ENCODE measurements at places on chromosomes 1 and 21. TPM values are rescaled to one million over a fixed set of nuclear protein-coding genes. Genes with fewer than 3 reads are reported as not detected.

Gene ERVH48-1
- not detected for total RNA-seq

Gene DIO1
- total RNA-seq = not detected

DNA sequence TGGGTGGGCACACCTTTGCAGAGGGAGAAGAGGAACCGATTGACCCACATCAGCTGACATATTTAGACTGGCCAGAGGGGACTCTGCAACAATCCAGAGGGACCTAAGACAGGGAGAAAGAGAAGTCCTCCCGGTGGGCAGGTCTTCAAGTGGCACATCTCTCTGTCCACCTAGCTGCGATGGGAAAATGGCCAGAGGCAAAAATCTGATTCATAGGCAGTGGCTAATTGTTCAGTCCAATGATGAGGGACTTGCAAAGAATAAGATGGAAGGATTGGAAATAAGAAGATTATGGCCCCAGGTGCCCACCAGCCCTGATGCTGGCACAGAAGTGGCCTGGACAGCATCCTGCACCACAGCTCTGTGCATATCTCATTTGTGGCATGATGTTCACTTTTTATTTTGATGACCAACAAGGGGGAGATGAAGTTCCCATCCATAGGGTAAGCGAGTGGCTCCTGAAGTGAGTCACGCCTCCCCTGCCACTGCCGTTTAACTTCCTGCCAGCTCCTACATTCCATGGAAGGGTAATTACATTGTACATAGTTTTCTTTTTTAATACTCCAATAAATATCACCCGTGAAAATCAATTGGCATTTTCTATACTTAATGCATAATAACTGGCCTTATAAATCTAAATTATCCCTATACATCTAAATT lies 659.6 kb downstream of the MATN1 start:
- DNase-seq = no peak

DNA sequence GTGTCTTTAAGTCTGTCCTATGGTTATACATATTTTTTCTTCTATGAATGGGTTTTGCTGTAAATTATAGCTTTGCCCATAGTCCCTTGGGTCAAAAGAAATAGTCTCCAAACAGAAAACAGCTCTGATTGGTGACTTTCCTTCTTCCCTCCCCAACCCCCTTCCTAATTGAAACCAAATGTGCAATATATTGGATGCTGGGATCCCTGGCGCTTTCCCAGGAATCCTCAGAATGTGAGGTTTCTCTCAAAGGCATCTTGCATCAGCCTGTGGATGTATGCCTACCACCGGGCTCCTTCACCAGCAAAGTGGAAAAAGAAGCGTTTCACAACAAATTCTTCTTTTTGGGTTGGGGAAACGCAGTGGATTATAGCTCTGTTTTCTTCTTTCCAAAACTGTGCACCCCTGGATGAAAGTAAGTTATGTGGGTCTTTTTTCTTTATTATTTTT lies at the start of gene DDR2:
DDR2 (plus strand) TSS at position 248 of the 450 bp plus-strand sequence. CDS start 86,600 bp downstream, outside the sequence.
- peak; percentile 43 for DNase-seq

- DNase-seq = no peak
These were observed 731.2 kb downstream of the USP25 start for GRCh38 chr21:16460936-16461335.

GRCh38 chr1:213821175-213821942 lies 166.4 kb upstream of the PROX1 start:
- no peak for DNase-seq

Gene CYP2J2
- not detected for total RNA-seq

DNA sequence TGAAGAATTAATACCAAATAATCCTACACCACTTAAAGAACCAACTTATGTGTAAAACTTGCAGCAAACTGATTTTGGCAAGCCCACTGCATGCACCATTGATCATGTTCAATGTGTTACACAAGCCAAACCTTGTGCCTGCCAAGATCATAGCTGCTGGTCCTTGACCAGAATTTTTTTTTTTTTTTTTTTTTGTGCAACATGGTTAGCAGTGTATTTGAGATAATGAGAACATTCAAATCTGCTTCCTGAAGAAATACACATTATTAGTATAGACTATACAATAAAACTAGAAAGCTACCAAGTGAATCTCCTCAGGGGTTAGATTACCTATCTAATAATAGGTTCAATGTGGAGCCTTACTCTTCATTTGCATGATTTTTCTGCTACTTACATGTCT lies 421.0 kb downstream of the MRPL39 start:
- DNase-seq = no peak

Gene C1orf116
- total RNA-seq = 1.3 TPM

Gene DDAH1
- 30.5 TPM for total RNA-seq

DNA sequence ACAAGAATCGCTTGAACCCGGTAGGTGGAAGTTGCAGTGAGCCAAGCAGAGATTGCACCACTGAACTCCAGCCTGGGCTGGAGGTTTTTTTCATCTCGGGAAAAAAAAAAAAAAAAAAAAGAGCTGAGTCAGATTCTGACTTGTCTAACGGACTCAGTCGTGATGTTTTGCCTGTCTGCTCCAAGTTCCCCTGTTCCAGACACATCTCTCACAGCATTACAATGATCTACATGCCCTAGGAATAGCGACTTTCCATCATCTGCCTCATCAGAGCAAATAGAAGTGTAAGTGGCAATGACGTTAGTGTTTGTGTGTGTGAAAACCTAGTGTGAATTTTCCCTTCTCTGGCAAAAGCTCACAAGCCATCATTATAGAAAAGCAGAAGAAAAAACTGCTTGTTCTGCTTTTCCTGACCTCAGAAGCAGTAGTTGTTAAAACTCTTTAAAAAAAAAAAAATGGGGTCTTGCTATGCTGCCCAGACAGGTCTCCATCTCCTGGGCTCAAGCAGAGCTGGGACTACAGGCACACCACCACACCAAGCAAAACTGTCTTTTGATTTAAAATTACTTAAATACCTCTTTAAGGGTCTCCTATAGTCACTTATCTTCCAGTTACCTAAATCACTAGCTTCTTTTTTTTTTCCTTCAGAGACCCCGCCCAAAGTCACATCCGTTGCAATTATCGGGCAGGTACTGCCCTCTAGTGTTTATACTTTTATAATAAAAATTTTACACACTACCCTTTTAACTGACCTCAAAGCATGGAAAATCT lies 37.3 kb downstream of the PLEKHO1 start:
- DNase-seq = no peak

GRCh38 chr1:10515301-10515975 lies 40.7 kb downstream of the PEX14 start:
- no peak for DNase-seq

Gene BACE2
- 129 TPM for total RNA-seq

Gene ATP1A2
- total RNA-seq = 146 TPM

Gene HSD3B1
- not detected for total RNA-seq

GRCh38 chr1:94554580-94554979 lies 13.0 kb upstream of the F3 start:
- DNase-seq = no peak

DNA sequence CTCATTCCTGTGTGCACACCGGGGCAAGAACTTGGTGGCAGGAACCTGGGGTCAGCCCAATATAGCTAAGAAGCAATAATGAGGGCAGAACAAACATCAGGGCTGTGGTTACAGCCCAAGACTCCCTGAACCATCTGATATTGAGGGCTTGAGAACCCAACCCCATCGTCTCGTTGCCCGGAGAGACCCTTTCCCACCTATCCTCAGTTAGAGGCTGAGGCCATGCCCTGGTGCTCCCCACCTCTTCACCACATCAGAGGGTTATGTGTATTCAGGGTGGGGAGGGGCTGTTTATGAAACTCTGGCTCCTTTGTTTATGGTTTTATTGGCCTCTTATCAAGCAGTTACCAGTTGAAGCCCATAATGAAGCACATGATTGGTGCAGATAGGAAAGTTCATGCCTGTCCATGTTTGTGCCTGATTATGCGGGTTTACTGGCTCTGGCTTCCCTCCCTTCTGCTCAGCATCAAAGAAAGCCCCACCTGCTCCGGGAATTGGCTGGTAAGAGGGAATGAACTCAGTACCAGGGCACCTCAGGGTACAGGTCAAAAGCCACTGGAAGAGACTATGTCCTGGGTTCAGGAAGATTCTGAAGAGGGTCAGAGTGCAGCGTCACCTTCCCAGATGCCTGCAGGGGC lies 14.5 kb downstream of the NUAK2 start:
- DNase-seq = no peak

Gene RPRD2
- total RNA-seq = 28.4 TPM

DNA sequence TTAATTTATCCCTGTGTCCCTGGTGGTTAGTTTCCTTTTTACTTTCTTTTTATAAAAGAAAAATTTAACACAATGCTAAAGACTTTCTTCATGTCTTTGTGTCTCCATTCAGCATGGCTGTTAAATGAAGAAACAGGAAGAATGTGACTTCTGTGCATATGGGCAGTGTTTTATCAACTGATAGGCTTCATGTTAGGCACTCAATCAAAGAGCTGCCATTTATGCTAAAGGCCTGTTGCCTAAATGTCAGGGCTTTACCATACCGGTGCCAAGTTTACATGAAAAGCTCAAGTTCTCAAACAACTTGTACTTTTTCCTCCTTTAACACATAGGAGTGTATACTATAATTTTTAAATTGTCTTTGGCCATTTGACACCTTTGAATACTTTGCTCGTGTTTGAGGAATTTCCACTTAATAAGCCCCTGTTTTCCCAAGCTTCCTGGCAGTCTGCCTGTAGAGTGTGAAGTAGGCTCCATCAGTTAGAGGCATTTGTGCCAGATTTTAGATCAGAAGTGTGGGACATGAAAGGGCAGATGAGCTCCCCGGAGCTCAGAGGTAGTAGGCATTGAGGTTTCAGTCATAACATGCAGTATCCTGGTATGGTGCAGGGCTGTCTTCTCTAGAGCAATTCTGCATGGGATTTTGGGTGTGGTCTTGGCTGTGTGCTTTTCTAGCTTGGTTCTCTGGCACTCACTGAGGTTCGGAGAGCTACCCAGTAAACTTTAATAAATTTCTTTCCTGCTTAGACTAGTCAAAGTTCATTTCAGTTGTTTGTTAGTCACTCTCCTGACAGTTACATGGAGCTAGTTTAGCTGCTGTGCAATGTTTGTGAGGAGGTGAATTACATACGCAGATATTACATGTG lies 119.0 kb downstream of the LEPR start:
- no peak for DNase-seq

Gene NUF2
- total RNA-seq = 1.6 TPM

Gene APOBEC4
- not detected for total RNA-seq

DNA sequence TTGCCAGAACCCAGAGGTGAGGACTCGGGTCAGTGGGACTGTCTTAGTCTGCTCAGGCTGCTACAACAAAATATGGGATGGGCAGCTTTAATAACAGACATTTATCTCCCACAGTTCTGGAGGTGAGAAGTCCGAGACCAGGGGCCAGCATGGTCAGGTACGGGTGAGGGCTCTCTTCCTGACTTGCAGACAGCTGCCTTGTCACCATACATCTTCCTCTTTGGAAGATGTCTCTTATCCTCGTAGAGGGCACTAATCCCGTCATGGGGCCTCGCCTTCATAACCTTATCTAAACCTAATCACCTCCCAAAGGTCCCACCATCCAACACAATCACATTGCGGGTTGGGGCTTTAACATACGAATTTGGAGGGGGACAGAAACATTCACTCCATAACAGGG lies 51.9 kb downstream of the GLUL start:
- no peak for DNase-seq

DNA sequence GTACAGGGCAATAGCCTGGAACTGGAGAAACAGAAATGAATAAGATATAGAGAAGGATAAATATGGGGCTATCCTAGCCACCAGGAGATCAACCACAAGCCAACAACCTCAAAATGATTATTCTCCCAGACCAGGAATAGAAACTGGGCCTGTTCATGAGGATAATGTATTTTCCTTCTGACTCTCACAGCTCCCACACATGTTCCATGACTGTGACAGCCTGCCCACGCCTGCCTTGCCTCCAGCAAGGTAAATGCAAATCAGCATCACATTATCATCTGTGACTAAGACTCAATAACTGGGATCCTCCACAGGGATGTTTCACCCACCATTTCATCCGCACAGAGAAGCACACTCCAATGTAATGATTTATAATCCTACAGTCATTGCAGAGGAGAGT lies 3.3 kb downstream of the ENSA start:
- DNase-seq = no peak

GRCh38 chr1:71080230-71080738 lies 551 bp downstream of the ZRANB2 start:
- no peak for DNase-seq

DNA sequence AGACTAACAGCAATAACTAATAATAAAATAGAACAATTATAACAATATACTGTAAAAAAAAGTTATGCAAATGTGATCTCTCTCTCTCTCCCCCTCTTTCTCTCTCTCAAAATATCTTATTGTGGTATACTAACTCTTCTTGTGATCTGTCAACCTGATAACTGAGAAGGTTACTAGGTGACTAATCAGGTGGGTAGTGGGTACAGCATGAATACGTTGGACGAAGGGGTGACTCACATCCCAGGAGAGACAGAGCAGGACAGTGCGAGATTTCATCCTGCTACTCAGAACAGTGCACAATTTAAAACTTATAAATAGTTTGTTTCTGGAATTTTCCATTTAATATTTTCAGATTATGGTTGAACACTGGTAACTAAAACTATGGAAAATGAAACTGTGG lies 257.5 kb downstream of the LRRC40 start:
- no peak for DNase-seq

DNA sequence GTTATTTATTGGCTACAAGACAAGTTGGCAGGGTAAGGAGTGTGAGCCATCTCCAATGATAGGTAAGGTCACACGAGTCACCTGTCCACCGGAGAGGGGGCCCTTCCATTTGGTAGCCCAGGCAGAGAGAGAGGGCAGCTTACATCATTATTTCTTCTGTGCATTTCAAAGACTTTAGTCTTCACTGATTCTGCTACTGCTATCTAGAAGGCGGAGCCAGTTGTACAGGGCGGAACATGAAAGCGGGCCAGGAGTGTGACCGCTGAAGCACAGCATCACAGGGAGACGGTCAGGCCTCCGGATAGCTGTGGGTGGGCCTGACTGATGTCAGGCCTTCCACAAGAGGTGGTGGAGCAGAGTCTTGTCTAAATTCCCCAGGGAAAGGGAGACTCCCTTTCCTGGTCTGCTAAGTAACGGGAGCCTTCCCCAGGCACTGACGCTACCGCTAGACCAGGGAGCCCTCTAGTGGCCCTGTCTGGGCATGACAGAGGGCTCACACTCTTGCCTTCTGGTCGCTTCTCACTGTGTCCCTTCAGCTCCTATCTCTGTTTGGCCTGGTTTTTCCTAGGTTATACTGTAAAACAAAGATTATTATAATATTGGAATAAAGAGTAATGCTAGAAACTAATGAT lies 36.7 kb downstream of the ZNF695 start:
- no peak for DNase-seq

DNA sequence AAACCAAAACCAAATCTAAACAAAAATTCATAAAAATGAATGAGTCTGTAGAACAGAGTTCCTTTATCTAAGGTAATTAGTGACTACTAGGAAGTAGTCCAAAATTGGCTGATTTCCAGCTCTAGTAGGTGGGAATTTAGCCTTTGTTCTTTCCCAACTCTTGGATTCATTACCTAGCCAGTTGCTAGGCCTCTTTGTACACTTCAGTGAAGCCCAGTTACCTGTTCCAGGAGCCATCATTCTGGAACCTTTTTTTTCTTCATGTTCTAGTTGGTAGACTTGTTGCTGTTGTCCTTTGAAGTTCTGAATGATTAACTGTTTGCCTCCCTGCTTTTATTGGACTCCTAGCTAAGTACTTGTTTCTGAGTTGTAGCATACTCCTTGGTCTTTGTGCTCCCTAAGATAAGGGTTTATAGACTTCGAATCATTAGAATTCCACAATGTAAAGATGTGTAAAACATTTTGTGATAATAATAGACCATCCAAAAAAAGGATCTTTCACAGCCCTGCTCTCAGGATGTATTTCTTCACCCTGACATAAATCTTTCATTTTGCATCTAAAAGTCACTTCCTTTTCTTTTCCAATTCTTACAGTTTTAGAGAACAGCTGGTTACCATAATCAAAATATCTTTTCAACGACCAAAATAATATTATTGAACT lies 9.8 kb downstream of the PLA2G4A start:
- DNase-seq = no peak

- DNase-seq = no peak
These were observed 247.6 kb downstream of the TGFB2 start for GRCh38 chr1:218592688-218593087.

Data from thoracic aorta (tissue), 2 donors.